ENCODE measurements at places on chromosomes 2 and 18.

- no peak for DNase-seq
These were observed 212.1 kb upstream of the ZNF521 start for GRCh38 chr18:25563816-25564683.

DNA sequence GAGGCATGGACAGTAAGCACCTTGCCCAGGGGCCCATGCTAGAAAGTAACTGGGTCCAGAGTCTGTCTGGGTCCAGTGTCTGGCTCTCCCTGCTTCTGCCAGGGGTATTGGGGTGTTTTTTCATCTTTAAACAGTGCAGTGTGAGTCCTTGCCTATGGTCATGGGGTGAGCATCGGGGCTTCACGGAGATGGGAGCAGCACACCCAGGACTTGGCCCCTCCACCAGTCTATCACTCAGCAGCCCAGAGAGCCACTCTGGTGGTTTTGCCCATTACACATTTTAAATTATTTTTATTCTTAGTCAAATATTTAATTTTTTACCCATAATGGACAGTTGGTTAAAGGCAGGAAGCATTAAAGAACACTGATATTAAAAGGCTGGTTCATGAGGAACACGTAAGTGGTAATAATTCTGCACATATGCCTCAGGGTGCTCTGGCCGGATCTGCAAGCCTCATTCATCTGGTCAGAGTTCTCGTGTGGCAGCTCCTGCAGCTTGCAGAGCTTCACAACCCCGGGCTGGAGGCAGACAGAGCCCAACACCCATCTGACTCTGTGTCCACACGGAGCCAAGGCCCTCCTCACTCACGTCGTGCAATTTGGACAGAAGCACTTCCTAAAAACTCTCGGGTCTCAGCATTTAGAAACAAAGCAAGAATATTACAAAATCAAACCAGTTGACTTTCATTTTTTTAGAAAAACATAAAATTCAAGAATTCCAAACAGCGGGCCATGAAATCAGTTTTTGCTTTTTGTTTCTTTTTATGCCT, 204.1 kb downstream of the CTIF start:
- DNase-seq: peak; percentile 80

DNA sequence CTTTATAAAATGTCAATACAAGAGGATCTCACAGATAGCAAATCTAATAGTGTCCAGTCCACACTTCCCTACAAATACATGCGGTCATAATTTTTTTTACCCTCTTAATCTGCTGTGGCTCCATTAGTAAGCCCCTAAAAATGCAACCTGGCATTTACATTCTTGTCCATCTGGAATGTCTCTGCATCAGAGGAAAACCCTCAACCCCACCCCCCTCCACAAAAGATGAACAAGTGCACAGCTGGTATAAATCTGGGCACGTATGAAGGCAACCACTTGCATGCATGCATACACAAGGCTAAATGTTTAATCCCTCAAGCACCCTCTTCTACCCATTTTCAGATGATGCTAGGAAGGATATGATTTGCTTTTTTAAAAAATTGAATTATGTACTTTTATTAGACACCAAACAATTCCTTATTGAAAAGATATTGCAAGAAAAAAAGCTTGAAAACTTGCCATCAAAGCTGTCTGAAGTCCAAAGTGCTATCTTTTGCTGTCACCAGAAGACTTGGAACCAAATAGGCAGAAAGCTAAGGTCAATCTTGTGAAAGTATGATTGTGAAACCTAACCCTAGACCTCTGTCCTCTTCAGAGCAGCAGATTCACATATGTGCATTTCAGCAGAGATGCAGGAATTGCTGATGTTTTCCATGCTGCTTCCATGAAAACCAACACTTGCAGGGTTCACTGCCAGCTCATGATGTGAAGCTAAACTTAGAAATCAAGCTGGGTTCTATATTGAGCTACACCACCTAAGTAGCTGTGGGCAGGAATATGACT, 39.0 kb downstream of the IRS1 start:
- no peak for DNase-seq

- peak; percentile 73 for DNase-seq
These were observed 31.3 kb upstream of the SSB start for GRCh38 chr2:169767243-169767888.

GRCh38 chr18:27428120-27428519, 243.0 kb upstream of the CHST9 start:
- DNase-seq: no peak

DNA sequence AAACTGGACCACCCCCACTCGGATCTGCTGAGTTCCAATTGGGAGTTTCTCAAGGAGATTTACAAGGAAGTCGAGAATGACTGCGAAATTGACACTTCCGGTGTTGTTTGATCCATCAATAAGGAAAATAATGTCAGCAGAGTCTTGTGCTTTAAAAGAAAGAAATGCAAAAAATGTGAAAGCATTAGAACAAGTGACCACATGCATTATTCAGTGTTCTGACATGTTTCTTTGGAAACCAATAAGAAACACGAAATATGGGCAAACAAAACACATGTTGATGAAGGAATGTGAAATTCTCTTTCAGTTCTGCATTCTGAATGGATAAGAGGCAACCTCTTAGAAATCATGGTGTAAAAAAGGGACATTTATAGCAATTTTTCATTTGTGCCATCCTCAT, 25.9 kb downstream of the COL6A3 start:
- no peak for DNase-seq

DNA sequence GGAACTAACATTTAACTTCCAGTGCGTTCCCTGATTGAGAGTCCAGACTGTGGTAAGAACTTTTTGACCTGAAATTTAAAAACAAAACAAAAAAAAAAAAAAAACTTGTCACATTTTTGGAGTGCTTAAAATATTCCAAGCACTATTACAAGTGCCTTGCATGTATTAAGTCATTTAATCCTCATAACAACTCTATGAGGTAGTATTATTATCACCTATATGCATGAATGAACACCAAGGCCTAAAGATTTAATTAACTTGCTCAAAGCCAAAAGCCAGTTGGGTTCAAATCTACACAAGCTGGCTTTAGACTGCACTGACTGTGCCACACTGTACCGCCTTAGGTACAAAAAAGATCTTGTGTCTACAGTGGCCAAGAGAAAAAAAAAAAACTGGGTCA, 35.2 kb downstream of the METTL4 start:
- DNase-seq: no peak

- no peak for DNase-seq
These were observed 171.4 kb upstream of the SPATS2L start for GRCh38 chr2:200135082-200135481.

DNA sequence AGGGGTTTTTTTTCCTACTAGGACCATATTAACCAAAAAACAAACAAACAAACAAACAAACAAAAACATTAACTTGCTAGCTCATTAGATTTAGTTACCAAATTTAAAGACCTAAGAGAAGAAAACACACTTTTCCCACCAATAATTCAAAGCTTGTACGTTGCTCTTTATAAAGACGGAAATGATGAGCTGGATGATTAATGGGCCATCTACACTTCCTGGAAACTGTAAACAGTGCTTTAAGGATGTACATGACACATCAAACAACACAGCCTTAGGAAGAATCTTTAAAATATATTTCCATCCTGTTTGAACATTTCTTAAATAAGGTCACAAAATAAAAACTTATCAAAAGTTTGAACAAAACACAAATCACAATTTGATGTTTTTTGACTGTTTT, 982 bp downstream of the BMP10 start:
- DNase-seq: peak; percentile 51

DNA sequence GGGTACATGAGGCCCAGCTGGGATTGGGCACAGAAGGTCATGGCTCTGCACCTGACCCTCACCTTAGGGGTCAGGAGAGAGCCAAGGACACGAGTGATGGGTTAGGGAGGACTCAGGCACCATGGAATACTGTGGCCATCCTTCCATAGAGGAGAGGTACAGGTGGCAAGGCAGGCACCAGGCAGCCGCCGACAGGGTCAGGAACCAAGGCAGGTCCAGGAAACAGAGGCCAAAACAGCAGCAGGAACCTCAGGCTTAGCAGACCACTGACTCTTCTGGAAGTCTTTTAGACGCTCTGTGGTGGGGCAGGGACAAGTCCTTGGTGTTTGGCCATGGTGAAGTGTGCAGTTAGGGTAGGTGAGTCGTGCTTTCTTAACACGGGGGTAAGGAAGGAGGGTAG, 128.0 kb downstream of the NEDD4L start:
- DNase-seq: no peak

DNA sequence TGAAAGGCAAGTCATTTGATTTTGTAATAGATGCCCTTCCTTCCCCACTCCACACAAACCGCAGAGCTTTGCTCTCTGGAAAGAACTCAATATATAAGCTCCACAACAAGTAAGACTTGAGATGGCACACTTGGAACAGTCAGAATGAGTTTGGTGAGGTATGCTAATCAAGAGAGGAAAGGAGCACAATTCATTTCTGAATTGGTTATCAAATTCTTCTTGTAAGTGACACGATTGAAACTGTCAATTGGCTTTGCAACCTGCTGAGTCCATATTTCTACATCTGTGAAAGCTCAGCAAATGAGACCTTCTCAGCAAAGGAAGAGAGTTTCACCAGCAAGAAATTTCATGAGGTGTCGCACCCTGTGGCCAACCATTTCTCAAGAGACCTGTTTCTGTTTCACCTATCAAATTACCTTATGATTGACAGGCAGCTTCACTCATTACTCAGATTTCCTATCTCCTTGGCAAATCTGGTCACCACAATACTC, 19.1 kb downstream of the CTLA4 start:
- DNase-seq: peak; percentile 38

GRCh38 chr2:65465124-65465523, 32.7 kb upstream of the SPRED2 start:
- DNase-seq: no peak

- no peak for DNase-seq
These were observed 405.8 kb upstream of the FAM98A start for GRCh38 chr2:34004936-34005335.

GRCh38 chr2:173520918-173521317, 166.2 kb downstream of the CDCA7 start:
- DNase-seq: no peak

DNA sequence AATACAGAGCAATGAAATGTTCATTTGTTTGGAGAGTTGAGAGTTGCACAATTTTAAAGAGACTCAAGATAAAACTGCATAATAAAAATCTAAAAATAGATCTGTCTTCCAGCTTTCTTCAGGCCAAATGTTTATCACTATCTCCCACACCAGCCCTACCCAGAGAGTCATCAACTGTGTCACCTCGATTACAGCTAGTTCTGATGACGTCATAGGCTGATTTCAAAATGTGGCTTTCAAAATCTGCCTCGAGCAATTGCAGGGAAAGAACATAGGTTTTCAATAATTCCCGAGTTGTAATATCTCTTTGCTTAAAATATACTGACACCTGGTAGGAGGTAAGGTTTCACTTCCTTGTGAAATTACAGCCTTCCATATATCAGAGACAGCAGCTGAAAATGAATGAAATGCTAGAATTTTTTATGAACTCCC, 677.6 kb upstream of the ID2 start:
- peak; percentile 94 for DNase-seq

- DNase-seq: no peak
These were observed 172.5 kb upstream of the MGAT5 start for GRCh38 chr2:134081238-134081938.

GRCh38 chr18:3597409-3598357, 147.7 kb downstream of the TGIF1 start:
- no peak for DNase-seq

DNA sequence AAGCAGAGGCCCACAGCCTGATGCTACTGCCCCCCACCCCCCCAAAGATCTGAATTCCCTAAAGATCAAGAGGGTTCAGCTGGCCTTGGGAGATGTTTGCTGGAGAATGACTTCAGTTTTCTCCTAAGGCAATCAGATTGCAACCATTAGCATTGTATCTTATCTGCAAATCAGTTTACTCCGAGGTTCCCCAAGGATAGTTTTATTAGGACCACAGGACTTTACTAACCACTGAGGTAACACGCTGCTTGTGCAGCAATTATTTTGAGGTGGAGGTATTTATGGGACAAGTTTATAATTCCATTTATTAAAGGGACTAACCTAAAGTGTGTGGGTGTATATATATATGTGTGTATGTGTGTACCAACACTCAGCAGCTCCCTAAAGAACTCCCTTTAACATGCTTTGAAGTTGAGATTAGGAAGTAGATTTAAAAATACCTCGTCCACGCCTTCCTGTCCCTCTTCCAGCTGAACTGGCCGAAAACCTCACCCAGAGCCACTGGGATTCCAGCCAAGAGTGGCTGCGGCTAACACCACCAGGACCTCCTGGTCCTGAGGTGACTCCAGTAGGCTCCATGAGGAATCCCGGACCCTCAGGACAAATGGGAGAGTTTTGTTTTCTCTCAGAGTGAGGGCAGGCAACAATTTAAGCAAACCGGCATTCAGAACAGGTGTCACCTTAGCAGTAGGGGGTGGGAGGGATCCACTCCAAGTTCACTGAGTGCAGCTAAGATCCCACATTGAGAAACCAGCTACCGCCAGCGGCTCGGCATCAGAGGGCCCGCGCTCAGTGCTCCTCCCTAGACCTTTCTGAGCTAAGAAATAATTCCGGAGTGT, 3.0 kb upstream of the DLX1 start:
- DNase-seq: peak; percentile 31

GRCh38 chr2:88227446-88227845, 57.3 kb downstream of the THNSL2 start:
- no peak for DNase-seq

DNA sequence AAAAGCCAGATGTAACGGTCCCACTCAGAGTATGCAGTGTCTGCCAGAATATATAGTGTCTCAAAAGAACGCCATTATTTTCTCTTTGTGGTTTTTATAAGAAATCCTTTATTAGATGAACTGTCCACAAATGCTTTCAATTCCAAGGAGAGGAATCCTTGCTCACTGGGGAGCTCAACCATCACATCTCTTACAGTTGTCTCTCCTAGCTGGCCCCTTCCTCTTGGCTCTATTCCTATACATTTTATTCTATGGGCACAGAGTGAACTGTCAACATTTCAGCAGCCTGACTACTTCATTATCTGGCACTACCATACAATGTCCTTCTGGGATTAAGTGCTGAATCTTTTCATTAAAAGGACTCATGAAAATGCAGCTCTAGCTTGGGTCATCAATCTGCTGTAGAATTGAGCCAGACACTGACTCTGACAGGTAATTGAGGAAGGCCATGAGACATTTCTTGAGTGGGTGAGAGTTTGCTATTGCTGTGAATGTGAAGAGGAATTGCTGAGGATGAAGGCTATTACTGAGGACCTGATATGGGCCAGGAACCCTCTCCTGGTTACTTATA, 96.5 kb upstream of the THOC1 start:
- no peak for DNase-seq

DNA sequence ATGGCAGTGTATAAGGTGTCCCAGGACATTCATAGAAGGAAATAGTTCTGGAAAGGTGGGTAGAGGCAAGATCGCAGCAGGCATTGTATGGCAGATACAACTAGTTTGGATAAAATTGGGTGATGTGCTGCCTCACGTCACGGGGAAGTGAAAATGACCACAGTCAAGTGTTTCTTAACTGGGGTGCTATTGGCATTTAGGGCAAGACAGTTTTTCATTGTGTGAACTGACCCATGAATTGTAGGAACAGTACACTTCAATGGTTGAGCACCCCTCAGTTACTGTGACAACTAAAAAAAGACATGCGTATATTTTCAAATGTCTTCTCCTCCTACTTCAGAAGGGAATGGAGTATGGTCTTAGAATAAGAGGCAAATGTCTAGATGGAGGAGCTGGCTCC, 22.3 kb upstream of the CYRIA start:
- DNase-seq: no peak

GRCh38 chr2:172415157-172415864, 12.1 kb upstream of the ITGA6 start:
- no peak for DNase-seq
